ENCODE measurements at places on chromosomes 2 and 18.

DNA sequence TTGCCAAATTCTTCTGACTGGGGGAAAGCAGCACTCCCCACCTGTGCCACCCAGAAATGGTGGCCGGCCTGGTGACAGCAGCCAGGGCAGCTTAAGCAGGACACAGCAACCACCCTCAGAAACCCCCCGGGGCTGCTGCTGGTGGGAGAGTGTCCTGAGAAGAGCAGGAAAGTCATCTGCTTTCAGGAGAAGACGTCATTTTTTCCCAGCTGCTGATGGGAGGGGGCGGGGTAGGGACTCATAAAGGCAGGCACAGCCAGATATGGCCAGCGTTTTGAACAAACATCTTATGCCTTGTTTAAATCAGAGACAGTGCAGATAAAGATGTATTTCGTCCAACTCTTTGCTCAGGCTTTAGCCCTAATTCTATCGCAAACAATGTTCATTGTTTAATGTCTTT is 139.5 kb downstream of the LRRC30 start:
- no peak for DNase-seq

GRCh38 chr18:79873449-79874110 is 75.8 kb downstream of the KCNG2 start:
- DNase-seq = no peak

DNA sequence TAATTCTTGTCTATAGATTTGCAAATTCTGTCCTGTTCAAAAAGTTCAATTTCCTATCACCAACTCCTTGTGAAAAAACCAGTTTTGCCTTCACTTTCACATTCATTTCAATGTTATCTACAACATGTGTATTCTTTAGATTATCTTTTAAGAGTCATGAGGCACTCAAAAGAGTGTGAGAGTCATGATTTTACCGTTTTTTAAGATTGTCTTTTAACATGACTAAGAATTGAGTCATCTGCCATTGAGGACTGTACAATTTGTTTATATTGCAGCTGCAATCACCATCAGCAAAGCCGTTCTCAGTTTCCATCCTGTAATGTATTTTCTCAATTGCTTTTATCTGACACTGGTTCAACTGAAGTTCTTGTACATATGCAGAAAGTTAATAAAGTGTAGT is 275.8 kb downstream of the LNPK start:
- DNase-seq = no peak

DNA sequence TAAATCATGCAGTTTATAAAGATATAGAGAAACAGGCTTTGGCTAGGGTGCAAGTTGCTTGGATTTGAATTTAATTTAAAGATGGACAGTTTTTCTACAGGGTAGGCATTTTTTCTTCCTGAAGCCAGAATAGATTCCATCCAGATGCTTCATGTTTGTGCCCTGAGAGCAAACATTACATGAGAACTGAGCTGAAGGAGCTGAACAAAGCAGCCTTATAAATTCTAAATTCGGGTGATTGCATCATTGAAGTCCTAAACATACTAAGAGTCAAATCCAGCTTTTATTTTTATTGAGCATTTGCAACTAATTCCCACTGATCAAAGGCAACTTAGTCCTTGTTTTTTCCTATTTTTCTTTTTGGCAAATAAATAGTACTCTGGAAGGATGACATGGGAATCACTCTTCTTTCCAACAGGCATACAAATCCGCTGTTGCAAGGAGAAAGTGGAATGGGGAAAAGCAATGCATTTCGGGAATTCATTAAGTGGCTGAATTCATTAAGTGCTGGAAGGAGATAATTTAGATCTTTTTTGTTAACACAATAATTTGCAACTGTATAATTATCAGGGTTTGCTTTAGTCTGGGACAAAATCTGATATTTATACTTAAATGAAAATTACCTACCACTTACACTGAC is 828.0 kb downstream of the SLC4A3 start:
- DNase-seq = no peak

DNA sequence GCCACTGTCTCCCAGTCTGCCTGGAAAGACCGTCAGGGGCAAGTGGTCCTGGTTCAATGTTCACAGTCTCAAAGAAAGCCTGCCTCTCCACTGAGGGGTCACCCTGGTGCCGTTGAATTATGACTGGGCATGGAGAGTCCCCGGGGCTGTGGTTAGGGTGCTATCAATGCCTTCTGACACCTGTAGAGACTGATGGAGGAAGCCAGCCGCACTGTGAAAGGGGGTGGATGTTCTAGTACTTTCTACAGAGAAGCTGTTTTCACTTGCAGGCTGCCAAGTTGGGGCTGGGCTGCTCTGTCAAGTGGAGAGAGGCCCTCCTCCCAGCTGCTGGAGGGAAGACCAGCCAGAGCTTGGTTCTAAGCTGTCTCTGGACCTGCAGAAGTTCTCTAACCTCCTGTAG is 80.5 kb downstream of the BCL2L11 start:
- DNase-seq = no peak

DNA sequence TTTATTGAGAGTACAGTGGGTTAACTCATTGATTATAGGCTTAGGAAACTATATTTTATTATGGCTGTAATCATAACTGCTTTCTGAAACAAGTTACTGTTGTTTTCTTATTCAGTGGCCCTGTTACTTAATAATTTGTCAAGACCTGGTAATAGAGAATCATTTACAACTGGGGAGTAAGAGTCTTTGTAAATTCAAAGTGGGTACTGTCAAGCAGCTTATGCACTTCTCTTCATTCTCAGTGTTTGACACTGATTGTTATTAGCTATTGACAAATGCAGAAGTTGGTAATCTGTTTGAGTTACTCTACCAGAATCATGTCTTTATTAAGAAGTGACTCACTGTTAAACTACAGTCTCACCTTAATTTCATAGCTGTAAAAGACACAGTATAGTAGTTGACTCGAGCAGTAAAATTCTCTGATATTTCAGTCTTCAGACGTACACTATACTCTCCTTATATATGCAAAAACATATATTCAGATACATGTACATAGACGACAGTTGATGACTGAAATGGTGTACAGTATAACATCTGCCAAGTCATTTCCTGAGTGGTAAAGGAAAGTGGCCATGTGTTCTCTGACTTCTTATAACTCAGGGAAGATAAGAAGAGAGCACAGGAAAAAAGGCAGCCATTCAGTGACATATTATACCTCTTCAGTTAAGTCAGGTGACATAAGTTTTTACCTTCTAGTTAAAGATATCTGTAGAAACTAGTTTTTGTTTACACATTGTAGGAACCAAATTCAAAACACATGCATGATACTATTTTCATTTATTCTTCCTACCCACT is 36.0 kb upstream of the TTC27 start:
- no peak for DNase-seq

- DNase-seq = no peak
These were observed 17.4 kb upstream of the CTAGE1 start for GRCh38 chr18:22434973-22435608.

DNA sequence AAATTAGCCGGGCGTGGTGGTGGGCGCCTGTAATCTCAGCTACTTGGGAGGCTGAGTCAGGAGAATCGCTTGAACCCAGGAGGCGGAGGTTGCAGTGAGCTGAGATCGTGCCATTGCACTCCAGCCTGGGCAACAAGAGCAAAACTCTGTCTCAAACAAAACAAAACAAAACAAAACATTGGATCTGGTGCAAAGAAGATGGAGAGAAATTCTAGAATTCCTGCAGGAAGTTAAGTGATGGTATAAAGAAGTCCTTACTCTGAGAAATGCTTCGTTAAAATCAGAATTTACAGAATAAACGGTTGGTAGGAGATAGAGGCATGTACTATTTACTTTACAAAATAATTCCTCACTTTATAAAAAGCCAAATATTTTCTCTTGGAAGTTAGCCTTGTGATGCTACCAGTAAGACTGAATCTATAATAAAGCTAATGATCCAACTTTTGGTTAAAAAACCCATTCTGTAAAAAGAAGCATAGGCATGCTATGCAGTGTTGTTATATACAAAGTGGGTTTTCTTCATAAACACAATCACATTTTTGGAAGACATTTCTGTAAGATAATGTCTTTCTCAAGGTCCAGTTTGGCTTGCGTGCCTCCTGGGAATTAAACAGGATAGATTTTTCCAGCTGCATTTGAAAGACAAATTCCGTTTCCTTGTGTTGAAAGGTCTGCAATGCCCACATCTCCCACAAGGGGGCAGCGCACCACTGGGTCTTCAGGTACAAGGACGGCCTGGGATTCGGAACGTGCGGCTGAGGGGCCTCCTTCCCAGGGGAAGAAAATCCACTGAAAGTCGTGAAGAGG is 35.6 kb upstream of the PNO1 start:
- no peak for DNase-seq

DNA sequence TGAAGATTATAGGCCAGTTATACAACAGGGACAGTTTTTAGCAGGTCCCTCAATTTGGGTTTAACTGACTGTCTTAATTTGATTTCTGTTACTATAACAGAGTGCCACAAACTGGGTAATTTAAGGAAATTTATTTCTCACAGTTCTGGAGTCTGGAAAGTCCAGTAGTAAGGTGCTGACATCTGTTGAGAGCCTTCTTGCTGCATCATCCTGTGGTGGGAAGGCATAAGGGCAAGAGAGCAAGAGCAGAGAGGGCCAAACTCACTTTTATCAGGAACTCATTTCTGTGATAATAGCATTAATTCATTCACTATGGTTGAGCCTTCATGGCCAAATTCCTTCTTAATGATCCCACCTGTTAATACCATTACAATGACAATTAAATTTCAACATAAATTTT is 36.5 kb downstream of the DIS3L2 start:
- no peak for DNase-seq

DNA sequence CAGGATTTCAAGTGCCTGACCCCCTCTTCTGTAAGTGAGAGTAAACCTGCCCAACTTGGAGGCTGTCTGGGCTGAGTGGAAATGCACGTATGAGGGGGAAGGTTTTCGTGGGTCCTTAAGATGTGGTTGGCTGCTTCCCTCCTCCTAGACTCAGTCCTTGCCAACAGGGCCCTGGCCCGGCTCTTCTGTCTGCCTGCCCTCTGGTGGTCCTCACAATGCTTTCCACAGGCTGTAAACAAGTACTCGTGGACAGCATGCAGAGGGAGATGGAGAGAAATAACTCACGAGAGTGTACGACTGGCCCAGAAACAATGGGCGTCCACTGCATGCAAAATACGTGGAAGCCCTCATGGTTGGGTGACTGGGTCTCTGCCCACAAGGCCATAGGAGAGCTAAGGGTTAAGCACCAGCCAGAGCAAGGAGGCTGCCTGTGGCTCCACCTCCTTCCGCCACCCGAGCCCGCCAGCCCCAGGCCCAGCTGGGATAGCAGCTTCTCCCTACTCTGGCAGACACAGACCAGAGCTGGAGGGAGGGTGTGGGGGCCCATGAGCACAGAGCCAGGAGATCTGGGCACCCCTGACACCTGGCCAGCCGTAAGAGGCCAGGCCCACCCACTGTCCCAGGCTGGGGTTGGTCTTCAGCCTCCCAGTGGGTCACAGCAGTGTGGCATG is 17.0 kb upstream of the ARHGEF4 start:
- no peak for DNase-seq

GRCh38 chr18:48790869-48791635 is 159.7 kb downstream of the SMAD7 start:
- no peak for DNase-seq

GRCh38 chr2:236061899-236062298 is 106.3 kb downstream of the GBX2 start:
- no peak for DNase-seq

GRCh38 chr18:78967692-78968091 is 11.9 kb upstream of the SALL3 start:
- no peak for DNase-seq

DNA sequence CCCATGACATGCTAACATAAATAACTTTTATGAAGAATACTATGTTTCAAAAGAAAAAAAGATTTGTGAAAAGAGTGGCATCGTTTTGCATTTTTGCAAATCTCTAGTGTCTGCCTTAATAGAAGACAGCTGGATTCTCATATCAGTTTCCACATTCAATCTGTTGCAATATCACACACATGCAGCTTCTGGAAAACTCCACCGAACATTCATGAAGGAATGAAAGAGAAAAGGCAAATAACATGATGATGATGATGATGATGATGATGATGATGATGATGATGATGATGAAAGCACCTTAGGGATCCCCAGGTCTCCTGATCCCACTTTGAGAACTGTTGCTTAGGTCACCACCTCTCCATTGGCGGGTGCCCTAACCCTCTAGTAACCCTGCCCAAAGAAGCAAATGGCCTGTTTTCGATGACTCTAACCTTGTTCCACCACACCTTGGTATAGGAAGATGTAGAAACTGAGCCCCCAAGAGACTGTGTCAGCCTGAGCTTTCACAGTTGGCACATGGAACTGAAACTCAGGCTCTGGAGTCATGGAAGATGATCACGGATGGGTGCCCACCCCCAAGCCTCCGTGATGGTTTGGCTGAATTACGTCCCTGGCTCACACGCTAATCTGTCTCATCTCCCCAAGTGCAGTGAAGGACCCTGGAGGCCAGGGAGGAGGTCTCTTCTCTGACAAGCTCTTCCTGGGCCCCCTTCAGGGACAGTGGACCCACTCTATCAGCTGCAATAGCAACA is 80.1 kb upstream of the SMAD7 start:
- DNase-seq = no peak

DNA sequence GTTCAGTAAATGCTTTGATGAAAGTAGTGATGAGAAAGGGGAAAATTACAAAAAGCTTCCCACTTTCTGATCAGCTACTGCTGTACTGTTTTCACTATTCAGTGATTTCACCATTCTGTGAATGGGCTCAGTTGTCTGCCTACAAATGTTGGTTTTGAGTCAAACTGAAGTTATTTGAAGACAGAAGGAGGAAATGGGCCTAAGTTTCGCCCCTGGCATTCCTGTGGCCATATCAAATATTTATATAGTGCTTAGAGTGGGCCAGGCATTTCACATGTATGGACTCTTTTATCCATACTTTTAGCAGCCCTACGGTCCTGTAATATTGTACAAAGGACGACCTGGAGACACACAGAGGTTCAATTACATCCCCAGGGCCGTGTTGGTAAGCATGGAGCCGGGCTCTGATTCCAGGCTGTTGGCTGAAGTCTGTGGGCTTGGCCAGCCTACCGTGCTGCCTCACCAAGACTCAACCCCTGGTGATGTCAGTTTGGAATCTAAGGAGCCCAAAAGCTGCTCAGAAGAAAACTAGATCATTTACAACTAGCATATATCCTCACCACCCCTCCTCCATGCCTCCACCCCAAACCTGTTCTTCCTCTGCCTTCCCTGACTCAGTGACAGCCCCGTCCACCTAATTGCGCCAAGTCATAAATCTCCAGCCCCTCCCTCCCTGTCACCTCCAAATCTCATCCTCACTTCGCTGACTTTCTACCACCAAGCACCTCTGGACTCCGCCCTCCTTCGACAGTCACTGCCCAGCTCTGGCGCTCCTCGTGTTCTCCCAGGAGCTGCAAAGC is 10.1 kb upstream of the GRHL1 start:
- DNase-seq = no peak

DNA sequence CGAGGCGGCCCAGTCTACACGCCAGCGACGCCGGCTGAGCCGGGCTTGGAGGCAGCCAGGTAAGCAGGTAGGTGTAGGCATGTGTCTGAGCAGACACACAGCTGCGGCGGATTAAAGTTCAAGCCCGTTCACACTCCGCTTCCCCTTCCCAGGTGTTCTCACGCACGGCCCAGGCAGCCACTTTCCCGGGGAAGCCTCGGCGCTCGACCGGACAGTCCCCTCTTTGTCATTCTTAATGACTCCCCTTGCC is 367 bp downstream of the TGFA start:
- no peak for DNase-seq

- DNase-seq = no peak
These were observed 225.0 kb upstream of the RAB6C start for GRCh38 chr2:129754421-129754820.
